ENCODE measurements at places on chromosomes 2 and 18. TPM values are rescaled to one million over a fixed set of nuclear protein-coding genes. Genes with fewer than 3 reads are reported as not detected.

GRCh38 chr2:80328159-80328571 is 23.6 kb upstream of the LRRTM1 start:
- DNase-seq: no peak

DNA sequence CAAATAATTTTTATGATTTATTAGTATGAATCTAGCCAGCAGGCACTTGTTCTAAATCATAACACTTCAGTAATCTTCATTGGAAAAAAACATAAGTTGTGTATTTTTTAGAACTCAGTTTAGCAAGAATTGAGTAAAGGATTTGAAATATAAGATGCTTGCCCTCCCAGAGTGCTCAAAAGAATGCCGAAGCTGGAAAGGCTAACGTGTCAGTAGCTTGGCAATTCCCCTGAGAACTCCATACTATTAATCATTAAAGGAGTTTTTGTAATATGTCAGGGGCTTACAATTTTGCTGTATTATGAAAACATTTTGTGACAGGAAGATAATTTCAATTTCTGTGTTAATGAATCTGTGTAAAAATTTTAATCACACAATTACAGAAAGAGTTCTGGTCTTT is 122.7 kb downstream of the GULP1 start:
- DNase-seq: no peak

GRCh38 chr2:69253112-69253511 is 133.9 kb downstream of the GFPT1 start:
- no peak for DNase-seq

GRCh38 chr2:188333751-188334524 is 42.3 kb downstream of the GULP1 start:
- no peak for DNase-seq

GRCh38 chr18:50358844-50359243 is 16.0 kb upstream of the SKA1 start:
- no peak for DNase-seq

DNA sequence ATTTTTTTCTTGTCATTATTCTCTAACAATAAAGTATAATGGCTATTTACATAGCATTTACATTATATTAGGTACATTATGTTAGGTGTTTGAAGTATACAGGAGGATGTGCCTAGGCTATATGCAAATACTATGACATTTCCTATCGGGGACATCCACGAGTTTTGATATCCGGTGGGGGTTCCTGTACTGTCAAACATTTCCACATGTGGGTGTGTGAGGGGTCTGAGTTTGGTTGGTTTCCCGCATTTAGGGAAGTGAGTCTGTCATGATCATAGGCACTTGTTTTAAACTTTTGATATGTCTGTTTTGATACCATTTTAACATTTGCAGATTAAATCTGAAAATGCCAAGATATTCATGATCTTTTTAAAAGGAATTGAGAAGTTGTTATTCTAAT is 76.0 kb downstream of the CEP192 start:
- DNase-seq: no peak

- DNase-seq: no peak
Observed at GRCh38 chr18:12088096-12088495, 5.5 kb upstream of the ANKRD62 start.

DNA sequence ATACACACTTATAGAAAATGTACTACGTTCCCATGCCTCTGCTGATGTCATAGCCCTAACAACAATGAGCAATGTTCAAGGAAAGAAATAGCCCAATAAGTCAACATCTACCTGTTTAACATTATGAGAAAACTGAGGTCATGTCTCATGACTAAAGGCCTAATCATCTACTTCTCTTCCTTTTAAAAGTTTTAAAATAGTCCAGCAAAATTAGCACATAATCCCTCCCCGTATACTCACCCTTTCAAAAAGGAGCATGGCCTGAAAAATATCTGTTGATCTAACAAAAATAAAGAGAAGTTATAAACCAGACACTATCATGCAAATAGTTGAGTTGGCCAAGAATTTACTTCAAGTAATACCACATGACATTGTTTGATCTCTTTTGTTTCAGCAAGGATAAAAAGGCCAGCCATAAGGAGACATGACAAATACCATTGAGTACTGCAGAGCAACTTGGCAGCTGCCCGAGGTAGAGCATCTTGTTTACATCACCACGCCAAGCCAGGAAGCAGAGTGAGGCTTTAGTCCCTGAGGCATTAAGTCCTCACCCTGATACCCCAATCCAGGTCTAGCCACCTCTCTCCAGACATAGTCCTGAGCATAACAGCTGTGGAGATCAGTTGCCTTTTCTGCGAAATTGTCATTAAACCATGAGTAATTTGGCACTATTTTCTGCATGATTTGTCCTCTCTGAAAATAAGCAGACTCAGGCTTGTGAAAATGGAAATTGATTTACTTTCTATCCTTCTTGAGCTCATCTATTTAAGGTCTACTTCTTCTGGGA is 137.4 kb upstream of the ETAA1 start:
- no peak for DNase-seq

DNA sequence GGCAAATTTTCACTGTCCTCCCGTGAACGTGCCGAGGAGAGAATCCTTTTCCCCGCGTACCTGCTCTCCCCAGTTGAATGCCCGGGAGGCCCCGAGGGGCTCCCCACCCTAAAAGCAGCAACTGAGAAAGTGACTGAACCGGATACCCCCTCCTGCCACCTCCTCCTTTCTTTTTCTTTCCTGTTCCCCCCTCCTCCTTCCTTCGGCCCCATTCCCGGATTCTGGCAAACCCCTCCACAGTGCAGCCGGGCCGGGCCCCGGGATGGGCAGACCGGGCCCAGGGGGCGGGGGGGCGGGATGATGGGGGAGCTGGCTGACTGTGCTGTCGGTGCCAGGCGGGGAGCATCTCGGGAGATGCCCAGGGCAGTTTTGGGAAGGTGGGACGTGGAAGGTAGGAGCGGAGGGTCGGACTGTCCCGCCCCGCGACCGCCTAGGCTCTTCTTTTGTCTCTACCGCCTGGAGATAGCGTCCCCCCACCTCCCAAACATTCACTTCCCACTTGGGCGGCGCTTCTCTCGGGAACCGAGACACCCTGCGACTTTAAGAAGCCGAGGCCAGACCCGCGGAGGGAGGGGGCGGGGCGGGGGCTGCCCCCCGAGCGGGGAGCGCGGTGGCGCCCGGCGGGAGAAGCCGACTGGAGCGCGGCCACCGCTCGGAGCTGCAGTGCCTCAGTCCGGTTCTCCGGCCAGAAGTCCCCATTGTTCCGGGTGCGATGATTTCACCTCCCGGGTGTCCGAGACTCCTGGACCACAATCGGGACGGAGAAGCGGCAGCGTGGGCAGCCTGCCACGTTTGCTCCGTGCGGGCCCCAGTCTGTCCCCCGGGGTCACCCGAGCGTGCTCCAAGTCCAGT is 8.2 kb downstream of the DLX2 start:
- DNase-seq: no peak

GRCh38 chr2:154263206-154263605 is 391.5 kb downstream of the GALNT13 start:
- no peak for DNase-seq

DNA sequence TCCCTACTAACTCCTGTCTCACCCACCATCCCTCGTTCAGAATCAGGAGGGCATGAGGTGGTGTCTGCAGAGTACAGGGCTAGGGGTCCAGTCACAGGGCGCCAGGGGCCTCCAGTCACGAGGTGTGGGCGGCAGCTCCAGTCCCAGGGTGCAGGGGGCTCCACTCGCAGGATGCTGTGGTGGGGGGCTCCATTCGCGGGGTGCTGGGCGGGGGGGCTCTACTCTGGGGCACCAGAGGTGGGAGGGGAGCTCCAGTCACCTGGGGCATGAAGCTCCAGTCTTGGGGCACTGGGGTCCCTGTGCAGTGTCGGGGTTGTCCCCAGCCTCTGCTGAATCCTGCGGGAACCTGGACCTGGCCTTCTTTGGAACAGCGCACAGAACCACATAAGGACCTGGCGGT is 66.0 kb downstream of the EIPR1 start:
- no peak for DNase-seq

- DNase-seq: no peak
Observed at GRCh38 chr18:10530002-10530401, 4.2 kb downstream of the NAPG start.

DNA sequence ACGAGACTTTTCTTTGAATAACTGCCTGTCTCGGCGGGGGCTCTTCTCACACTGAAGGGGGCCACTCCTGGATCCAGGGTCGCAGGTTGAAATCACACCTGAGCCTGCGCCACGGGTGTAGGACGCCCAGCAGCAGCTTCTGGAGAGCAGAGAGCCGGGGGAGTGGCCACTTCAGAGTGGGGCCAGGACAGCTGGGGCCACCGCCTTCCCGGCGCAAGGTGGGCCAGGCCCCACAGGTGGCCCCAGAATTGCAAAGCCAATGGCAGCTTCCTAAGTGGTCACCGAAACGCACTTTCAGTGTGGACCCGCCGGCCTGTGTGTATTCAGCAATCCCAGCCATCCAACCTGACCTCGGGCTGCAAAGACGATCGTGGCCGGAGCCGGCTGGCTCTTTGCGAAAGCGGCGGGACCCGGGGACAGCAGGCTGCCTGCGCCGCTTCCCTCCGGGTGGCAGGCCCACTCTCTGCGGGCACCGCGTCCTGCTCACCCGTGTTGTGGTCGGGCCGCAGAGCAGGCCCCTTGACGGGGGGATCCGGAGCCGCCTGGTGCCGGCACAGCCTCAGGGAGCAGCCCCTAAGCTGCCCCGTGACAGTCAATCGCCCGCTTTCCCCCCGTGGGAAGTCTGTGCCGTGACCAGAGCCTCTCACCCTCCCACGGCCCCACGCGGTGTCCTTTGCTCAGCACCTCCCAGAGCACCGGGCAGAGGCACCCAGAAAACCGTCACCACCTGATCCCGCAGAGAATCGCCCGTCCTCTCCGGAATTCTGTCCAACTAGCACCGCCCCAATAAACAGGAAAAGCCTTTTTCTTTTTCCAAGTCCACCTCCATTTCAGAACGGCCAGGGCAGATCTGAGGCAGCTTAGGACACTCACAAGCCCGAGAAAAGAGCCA is 144.7 kb downstream of the ZNF516 start:
- DNase-seq: no peak

DNA sequence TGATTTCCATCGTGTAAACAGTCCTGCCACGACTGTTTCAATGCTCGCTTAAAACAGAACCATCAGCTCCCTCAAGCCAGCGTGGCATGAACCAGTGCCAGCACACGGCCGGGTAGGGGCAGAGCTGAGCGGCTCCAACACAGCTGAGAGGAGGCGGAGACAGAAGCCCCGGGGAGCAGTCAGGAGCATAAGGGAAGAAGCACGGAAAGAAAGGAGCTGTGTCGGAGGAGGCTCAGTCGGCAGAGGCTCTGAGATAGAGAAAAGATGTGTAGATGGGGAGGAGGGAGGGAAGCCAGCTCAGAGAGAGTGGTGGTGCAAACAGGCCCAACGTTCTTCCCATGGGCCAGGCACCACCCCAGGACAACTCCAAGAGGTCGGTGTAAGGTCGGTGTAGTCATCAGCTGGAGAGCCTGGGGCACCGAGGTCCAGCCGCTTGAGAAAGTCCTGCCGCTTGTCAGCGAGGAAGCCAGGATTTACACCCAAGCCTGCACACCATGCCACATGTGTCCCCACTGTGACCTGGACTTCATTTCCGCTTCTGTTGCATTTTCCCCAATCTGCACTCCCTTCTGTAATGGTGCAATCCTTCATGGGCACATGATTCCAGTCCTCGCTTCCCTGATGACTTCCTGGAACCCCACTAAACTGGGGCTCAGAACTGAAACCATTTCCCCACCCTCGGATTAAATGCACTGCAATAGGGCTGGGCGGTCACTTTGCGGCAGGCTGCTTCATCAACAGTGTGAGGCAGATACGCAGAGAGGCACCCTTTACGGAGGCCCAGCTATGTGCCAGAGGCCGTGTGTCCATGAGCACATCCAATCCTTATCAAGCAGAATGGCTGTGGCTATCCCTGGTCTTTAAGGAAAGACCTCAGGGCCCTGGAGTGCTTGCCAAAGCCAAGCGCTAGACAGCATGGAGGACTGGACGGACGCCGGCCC is 43.5 kb downstream of the CYP27C1 start:
- DNase-seq: no peak

GRCh38 chr2:120539937-120540718 is 194.2 kb downstream of the INHBB start:
- peak; percentile 89 for DNase-seq

GRCh38 chr2:1488181-1488671 is 75.0 kb downstream of the TPO start:
- DNase-seq: no peak

DNA sequence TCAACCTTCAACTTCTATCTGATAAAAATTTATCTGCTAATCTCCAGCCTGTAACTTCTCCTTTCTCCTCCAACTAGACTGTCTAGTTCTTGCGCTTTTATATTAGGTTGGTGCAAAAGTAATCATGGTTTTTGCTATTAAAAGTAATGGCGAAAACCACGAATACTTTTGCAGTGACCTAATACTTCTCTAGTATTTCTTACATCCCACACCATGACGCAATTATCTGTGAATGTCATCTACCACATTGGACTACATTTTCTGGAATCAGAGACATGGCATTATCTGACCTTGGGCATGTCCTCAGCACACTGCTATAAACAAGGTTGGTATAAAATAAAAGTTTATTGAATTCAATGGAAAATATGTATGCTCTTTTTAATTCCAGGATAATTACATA is 370.2 kb upstream of the LYPD1 start:
- DNase-seq: no peak

DNA sequence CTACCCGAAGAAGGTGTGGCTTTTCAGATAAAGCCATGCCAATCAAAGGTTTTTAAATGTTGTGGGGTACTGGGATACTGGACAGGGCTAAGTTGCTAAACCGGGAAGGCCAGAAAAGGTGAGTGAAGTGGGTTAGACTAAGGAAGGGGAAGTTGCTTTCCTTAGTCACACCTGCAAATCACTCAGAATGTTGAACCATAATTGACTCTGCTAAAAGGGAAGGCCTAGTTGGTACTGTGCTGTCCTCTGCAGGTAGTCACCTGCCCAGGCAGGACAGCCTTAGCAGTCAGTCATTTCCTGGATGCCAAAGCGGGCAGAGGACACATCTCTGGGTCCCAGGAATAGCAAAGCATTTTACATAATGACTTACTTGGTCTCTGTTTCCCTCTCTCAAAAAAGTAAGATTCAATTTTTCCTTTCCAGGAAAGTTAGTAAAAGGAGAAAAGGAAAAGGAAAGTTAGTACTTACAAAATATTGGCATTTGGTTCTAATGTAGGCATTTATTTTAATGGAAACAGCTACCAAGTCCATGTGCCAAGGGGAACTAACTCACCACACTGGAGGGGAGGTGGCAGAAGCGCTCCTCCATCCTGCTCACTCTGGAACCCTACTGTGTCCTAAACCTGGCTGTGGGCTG is 60.3 kb downstream of the RFTN2 start:
- peak; percentile 37 for DNase-seq

GRCh38 chr2:169977530-169977929 is 150.3 kb downstream of the UBR3 start:
- DNase-seq: no peak

Gene SSB
- 41.3 TPM for total RNA-seq

Gene KRTCAP3
- 3.6 TPM for total RNA-seq

Gene GALNT13
- total RNA-seq: not detected

Gene GAREM1
- total RNA-seq: 11.3 TPM

Gene C2orf78
- total RNA-seq: not detected

Gene ACVR1C
- 3.9 TPM for total RNA-seq

Gene ST8SIA5
- 0.07 TPM for total RNA-seq

Measured in right lobe of liver (tissue), 6 donors.